ENCODE measurements at places on chromosomes 6 and 20.

DNA sequence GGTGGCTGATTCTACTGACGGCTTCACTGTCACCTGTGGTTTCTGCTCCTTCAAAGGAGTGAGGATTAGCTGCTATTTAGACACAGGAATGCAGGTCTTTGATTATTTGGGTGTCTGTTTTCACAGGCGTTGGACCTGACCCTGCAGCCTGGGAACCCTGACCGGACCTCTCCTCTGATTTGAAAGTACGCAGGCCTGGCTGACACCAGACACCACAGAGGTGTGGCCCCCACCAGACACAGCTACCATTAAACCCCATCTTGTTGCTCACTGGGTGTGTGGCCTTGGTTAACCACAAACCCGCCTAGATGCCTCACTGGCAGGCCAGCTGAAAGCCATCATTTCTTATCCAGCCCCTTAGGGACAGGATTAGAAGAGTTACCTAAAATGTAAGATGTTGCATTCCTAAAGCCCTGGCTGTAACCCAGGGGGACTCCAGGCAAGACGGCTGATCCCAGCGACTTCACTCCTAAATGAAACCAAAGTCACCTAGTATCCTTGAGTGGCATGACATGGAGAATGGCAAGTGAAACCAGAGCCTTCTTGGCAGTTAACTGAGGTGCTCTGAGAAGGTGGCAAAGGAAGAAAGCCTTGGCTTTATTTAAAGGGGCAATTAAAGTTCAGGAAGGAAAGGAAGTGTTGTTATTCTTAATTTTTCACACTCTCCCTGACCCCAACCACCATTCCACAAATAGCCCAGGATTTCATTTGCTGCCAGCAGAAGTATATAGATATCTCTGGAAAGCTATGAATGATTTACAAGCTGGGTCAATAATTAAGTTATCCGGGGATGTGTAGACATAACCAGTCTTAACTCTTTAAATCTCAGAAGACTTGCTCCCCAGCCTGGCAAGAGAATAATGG lies 169.9 kb downstream of the QRSL1 start:
- no peak for DNase-seq

GRCh38 chr20:55456316-55456940 lies 548.9 kb downstream of the CBLN4 start:
- DNase-seq, result no peak

- DNase-seq, result no peak
Observed at GRCh38 chr20:38872036-38872435, 54.2 kb upstream of the FAM83D start.

GRCh38 chr20:18404172-18404571 lies 62.7 kb downstream of the DZANK1 start:
- DNase-seq, result no peak

DNA sequence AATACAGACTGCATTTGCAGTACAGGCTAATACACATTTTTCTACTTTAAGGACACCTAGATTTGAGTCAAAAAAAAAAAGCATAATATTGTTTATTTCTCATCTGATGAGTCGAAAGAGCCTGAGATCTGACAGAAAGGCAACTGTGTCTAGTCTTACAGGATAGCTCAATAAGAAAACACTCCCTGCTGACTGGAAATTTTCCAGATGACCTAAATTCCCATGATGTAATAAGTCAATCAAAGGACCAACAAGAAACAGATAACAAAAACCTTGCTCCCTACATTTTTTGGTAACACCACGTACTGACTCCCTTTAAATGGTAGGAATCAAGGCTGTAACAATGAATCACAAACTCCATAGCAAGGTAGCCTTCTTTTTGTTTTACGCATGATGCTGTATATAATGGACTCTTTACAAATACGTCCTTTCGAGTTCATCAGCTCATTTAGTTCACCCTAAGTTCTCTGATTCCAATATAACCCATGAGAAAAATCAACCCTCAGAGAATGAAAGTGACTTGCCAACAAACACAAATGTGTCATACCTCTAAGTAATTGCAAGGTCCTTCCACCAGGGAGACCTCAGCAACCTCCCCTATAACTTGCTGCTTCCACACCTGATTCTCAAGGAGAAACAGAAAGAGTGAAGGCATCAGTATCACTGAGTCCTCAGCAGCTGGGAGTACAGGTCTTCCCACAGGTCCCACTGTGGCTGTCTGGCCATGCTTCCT lies 12.1 kb downstream of the TBX18 start:
- DNase-seq, result no peak

- DNase-seq, result no peak
Observed at GRCh38 chr6:117414770-117415169, 11.0 kb downstream of the ROS1 start.

- no peak for DNase-seq
Observed at GRCh38 chr6:31879143-31879542, 346 bp upstream of the SLC44A4 start.

GRCh38 chr6:5486214-5486613 lies 224.9 kb downstream of the FARS2 start:
- DNase-seq, result no peak

DNA sequence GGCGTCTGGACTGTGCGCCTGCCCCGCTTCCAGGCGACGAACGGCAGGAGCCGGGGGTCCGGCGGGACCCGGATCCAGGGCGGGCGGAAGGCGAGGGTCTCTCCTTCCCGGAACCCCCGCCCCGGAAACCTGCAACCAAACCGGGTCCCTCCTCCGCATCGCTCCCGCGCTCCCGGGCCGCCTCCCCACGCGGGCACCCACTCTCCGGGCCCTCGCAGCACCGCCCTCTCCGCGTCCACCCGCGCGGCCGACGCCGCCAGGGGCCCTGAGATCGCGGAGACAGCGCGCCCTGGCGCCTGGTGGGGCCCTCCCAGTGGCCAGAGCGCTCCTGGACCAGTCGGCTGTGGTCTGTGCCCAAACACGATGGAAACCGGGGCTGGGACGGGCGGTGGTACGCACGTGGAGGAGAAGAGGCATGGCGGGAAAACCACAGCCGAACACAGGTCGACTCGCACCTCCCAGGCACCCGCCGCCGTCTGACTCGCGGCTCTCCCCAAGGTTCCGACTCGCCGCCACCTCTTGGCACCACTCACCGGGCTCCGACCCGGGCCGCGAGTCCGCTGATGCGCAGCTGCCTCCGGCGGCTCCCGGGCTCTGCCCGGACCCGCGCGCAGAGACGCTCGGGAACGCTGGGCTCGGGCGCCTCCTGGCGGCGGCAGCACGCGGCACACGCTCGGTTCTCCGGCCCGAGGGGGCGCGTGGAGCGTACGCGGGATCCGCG lies 7.9 kb downstream of the NKX2-2 start:
- peak; percentile 57 for DNase-seq

DNA sequence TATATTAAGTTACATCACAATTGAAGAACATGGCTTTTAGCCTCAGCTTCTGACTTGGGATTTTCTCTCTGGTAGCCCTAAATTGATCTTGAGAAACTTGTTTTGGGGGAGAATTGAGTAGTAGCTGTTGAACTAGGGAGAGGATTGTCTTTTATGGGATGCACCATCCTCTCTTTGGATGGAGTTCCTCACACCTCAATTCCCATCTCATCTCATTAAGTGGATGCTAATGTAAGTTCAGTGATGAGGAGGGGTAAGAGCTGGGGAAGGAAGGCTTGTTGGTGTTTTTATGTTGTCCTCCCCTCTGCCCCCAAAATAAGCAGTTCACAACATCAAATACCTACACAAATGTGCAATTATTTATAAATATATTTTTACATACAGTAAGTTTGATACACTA lies 4.0 kb downstream of the GJA1 start:
- DNase-seq, result no peak

GRCh38 chr6:64590965-64591675 lies 955.5 kb downstream of the PHF3 start:
- no peak for DNase-seq

DNA sequence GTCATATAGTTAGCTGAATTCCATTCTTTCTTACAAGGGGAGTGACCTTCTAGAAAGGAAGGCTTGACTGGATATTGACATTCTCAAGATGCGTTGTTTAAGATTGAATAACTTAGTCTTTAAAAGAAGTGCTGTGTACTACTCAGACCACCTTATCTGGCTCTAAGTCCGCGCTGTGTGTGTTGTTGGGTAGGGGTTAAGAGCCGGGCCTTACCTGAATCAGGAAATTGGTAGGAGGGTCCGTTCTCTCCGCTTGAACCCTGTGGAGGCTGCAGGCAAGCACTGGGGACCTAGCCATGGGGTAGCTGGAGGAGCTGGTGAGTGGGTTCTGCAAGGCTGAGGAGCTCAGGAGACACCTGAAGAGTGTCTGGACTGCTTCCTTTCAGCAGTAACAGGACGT lies 9.0 kb upstream of the SCML4 start:
- DNase-seq, result no peak

GRCh38 chr6:56199956-56200355 lies 47.4 kb downstream of the COL21A1 start:
- no peak for DNase-seq

GRCh38 chr6:157143171-157143889 lies 180.0 kb downstream of the TMEM242 start:
- DNase-seq, result no peak

- DNase-seq, result peak; percentile 79
Observed at GRCh38 chr6:31597006-31597405, 4.2 kb upstream of the NCR3 start.

DNA sequence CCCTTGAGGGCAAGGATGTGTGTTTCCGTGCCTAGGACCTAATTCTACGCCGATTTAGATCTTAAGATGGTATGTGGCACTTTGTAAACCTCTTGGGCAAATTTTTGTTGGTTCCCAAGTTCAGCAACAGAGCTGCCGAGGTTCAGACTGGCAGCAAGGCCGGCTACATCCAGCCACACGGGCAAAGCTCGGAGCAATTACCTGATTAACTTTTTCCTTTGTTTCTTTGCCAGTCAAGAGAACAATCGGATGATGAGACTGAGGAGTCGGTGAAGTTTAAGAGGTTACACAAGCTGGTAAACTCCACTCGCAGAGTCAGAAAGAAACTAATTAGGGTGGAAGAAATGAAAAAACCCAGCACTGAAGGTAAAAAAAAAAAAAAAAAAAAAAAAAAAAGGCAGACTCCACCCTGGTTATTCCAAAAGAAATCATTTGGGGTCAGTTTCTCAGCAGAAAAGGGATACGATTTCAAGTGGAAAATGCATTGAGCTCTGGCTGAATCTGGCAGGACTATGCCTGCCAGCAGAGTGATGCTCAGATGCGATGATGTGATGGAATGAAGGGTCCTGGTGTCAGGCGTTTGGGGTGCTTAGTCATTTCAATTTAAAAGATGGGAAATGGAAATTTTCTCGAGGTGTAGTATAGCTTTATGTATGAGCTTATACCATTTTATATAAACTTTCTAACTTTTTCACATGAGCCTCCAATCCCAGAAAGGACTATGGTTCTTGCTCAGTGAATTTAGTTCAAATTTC lies 171.6 kb downstream of the SASH1 start:
- no peak for DNase-seq

GRCh38 chr6:50661636-50662035 lies 51.7 kb upstream of the TFAP2D start:
- DNase-seq, result no peak

- DNase-seq, result no peak
Observed at GRCh38 chr6:168127384-168127868, 48.4 kb upstream of the FRMD1 start.

GRCh38 chr6:106167096-106167814 lies 81.1 kb downstream of the PRDM1 start:
- no peak for DNase-seq

DNA sequence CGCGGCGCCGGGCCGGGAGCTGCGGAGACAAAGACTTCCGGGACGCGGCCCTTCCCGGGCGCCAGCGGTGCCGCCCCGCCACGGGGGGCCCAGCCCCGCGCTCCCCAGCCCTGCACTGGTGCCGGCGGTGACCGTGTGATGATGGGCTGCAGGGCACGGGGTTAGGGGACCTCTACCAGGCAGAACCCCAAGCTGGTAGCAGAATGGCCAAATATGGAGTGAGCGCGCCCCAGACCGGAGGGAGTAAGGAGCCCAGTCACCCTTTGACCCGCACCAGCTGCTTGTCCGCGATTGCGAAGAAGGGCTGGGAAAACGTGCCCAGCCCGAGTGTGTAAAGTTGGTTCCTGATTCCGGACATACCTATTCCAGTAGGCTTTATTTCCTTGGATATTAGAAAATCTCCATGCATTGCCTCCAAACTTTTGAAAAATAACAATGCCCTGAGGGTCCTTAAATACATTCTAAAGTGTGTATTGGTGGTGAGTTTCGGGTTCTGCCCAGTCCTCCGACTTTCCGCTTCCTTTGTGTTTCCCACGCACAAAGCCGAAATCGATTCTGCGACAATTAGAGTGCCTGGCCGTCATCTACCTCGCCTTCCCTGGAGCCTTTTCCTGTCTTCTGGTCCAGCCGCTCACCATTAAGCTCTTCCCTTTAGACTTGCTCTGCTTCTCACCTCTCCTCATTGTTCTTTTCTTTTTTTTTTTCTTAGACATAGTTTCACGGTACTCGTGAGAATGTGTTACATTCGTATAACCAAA lies 1.1 kb downstream of the ABRACL start:
- peak; percentile 3 for DNase-seq

DNA sequence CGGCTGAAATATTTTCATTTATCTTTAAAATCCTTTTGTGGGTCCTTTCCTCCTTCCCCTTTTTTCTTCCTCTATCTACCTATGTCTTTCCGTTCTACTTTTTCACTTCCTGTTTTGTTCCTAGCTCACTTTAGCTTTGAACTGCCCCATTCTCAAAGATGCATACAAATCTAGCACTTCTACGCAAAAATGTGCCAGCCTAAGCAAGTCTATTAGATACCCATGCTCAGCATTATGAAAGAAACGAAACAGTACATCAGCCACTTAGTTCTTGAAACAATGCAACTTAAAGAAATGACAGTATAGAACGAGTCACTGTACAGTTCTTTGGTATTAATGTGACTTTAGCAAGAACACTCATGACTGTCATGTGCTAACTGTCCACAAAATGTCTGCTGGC lies 47.3 kb upstream of the MARCKS start:
- no peak for DNase-seq

DNA sequence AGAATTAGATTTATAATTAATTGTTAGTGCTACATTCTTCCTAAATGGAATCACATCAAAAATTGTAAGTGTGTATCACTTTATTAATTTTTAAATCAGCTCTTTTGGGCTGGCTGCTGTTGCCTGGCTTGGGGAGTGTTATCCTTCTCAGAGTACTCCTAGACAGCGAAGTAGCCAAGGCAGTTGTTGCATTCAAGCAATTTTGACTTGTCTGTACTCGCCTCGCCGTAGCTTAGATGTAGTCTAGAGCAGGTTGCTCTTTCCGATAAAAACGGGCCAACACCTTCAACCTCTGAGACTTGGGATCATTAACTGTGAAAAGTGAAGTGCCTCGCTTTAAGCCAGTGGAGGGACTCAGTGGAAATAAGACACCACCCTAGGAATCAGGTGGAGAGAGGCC lies 151.3 kb downstream of the FARS2 start:
- no peak for DNase-seq

Data from T-helper 1 cell (primary cell).